ENCODE measurements at places on chromosomes 16 and 17. TPM values are rescaled to one million over a fixed set of nuclear protein-coding genes. Genes with fewer than 3 reads are reported as not detected.

DNA sequence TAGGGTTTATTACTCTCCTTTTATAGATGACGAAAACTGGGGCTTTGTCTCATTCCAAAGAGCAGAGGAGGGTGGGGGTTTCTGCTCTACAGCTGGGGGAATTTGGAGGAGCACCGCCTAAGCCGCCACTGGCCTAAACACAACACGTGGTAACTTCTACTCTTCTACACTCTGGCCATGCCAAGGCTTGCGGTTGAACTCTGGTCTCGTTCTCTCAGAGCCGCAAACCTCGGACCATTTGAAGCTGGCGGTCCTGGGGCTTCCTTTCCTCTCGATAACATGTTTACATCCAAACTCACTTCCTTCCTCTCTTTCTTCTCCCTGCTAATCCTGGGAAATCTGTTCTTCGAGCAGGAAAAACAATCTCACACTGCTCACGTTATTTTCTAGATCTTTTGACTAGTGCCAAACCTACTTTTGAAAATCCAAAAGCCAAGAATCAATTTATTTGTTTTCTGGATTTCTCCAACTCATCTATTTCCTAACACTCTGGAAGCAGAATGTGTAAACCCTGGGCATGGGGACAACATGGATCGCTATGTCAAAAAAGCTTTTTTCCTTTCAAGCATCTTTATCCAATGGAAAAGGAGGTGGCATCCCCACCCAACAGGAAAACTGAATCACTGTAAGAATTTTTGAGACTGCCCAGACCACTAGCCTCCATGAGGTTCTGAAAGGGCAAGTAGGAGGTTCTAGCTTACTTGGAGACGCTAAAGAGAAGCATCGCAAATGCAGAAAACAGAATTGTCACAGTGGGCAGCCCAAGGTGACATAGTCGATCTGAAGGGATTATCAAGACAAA, 13.6 kb upstream of the EEF2K start:
- DNase-seq: peak; percentile 91

DNA sequence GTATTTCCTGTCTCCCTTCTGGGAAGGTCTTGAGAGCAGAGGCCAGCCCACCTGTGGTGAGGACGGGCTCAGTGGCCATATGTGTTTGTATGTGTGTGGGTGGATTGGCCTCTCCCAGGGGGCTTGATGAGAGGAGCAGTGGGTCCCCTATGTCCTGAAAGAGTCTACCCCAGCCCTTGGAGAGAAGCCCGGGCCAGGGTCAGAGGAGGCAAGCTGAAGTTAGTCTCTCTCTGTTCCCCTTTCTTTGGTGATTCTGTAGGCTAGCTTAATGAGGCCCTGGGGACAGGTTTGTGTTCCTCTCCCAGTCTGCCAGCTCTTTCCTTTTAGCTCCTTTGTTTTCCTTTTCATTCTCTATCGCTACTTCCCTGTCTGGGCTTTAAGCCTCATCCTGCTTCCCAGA, 23.8 kb upstream of the NFATC3 start:
- DNase-seq: no peak

DNA sequence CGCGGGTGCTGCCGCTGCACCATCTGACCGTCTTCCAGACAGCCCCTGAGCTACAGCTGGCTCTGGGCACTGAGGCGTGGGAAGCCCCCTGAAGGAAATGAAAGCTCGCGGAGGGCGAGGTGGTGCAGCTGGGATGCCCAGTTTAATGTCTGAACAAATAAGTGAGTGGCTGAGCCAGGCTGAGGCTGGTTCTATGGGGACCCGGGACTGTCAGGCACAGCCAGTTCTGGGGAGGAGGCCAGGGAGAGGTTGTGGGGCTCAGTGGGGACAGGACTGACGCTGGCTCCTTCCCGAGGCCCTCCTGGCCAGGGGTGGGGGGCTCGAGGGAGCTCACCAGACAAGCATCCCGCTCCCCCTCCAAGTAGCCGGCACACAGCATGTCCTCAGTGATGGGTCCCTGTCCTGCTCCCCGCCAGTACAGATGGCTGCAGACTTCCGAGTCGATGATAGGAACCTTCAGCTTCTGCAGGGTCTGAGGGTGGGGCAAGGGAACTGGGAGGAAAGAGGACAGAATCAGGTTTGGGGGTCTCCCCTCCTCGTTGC, 4.4 kb downstream of the PRSS22 start:
- no peak for DNase-seq

OTOA gene
- 0.04 TPM for total RNA-seq

GAS7 gene
- 1.1 TPM for total RNA-seq

Data from H4 (cell line).